ENCODE measurements at places on chromosomes 6 and 20. TPM values are rescaled to one million over a fixed set of nuclear protein-coding genes. Genes with fewer than 3 reads are reported as not detected.

Gene NKAIN2
- total RNA-seq: not detected

Gene UBE2C
- total RNA-seq: 615 TPM

DNA sequence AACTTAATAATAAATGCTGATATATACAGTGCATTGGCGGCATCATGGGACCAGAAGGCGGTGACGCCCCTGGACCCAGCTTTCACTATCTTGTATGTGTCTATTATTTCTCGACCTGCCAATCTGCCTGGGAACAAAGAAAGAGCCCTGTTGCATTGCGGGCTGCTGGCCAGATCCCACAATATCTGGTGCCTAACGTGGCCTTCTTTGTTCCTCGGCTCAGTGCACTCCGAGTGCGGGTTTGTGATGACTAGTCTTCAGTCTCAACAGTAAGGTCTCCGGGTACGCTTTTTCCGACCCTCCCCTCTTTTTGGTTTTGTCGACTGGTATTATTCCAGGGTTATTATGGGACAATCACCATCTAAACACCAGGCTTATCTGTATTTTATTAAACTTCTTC, 291.5 kb downstream of the TBC1D32 start:
- DNase-seq: no peak
- no peaks in the 10 kb centered on the region for H3K36me3 ChIP-seq
- no peak overlapping the region for H3K4me3 ChIP-seq

GRCh38 chr6:77812304-77812703, 159.5 kb downstream of the MEI4 start:
- no peak for DNase-seq
- H3K27me3 ChIP-seq: no peaks in the 10 kb centered on the region
- no peak overlapping the region for H3K4me3 ChIP-seq
- H3K4me1 ChIP-seq: no peaks in the 10 kb centered on the region
- H3K36me3 ChIP-seq: no peaks in the 10 kb centered on the region

DNA sequence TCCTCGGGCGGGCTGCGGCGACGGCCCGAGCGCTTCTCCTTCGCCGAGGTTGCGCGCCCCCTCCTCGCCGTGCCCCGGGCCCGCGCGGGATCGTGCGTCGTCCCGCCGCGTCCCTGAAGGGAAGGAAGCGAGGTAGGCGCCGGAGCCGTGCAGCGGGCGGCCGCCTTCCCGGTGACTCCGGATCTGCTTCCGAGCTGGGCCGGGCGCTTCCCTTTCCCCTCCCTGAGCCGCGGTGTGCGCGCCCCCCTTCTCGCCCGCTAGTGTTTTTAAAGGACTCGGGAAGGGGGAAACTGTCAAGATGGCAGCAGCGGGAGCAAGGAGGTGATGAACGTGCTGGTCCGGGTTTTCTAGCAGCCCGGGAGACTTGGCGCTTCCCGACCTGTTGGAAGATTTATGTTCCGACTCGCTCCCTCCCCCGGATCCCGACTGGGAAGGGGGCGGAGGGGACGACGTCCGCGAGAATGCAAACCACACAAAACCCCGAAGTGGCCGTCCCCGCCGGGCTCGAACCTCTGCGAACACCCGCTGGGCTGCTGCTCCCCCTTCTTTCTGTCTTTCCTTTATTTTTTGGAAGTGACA, 744 bp upstream of the FOXO3 start:
- peaks cover 12% of the 10 kb centered on the region for H3K4me1 ChIP-seq
- peak; percentile 76 for DNase-seq
- peak overlapping the region; percentile 85 for H3K4me3 ChIP-seq
- peak overlapping the region; percentile 61 for H3K27ac ChIP-seq
- H3K36me3 ChIP-seq: 0 out of 2 replicates have a peak, but pooled peaks cover 3% of the 10 kb centered on the region

DNA sequence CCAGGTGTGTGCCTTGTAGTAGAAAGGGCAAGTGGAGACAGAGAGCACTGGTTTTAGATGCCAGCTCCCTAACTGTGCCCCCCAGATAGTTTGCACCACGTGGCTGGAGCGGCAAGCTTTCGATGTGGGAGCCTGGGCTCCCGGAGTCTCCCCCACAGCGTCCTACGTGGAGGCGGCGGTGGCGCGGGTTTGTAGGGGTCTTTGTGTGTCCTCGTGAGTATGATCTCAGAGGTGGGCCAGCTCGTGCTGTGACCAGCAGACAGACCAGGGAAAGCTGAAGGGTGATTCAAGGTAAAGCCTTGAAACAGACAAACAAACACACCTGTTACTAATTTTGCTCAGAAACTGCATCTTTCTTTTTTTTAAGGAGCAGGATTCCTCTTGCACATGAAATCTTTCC, 5.6 kb upstream of the KCNK16 start:
- H3K4me3 ChIP-seq: no peak overlapping the region
- H3K4me1 ChIP-seq: no peaks in the 10 kb centered on the region
- H3K27me3 ChIP-seq: peaks cover under 1% of the 10 kb centered on the region
- no peak overlapping the region for H3K27ac ChIP-seq
- H3K36me3 ChIP-seq: no peaks in the 10 kb centered on the region

DNA sequence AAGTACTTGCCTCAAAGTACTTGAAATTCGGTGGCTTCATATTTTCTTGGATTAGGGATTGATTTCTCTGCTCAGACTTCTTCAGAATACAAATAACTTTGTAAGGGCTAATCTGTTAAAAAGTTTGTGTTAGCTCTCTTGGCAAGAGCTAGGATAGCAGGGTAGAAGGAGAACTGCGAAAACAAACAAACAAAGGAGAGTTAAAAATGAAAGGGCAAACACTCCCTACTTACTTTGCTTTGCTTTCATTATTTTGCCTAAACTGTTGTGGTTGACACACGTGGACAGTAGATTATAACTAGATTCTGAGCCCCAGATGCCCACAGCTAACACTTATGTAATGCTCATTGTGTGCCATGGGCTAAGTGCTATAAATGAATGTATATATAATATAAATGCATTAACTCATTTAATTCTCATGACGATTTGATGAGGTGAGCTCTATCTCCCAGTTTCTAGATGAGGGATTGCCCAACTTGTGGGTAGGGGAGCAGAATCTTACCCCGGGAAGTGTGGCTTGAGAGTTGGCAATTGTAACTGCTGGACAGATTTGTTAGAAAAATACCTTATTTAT, 48.7 kb downstream of the EYA4 start:
- H3K4me3 ChIP-seq: no peak overlapping the region
- no peak for DNase-seq
- no peaks in the 10 kb centered on the region for H3K27me3 ChIP-seq
- H3K27ac ChIP-seq: no peak overlapping the region
- H3K4me1 ChIP-seq: peaks cover 25% of the 10 kb centered on the region

DNA sequence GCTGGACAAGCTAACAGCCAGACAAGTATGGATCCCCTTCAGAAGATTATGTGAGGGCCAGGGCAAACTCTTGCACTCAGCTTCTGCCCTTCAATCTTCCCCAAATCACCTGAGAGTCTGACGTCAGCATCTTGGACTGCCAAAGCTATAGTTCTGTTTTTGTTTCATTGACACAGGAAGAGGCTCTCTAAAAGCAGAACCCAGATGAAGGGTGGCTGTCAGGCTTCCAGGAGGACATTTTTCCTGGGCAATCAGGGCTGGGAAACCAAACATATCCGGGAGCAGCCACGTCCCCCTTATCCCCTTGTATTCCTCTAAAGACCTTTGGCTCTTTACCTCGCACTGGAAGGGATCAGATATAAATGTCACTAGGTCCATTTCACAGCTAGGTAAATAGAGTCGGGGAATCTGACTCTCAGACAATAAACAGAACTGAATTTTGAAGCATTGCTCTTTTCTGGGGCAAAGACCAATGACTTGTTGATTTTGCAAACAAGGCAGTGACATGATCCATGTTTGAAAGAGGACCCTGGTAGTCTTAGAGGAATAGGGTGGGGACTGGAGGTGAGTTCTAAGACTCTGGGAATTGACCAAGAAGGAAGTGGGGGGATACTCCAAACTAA, 13.3 kb downstream of the MAFB start:
- no peak overlapping the region for H3K27ac ChIP-seq
- H3K36me3 ChIP-seq: no peaks in the 10 kb centered on the region
- H3K27me3 ChIP-seq: peaks cover 5% of the 10 kb centered on the region
- no peak for DNase-seq
- no peaks in the 10 kb centered on the region for H3K4me1 ChIP-seq

- H3K27ac ChIP-seq: no peak overlapping the region
- no peak for DNase-seq
- no peaks in the 10 kb centered on the region for H3K4me1 ChIP-seq
- H3K4me3 ChIP-seq: no peak overlapping the region
- no peaks in the 10 kb centered on the region for H3K27me3 ChIP-seq
Measured at GRCh38 chr6:80553071-80553740, 446.7 kb downstream of the BCKDHB start.

DNA sequence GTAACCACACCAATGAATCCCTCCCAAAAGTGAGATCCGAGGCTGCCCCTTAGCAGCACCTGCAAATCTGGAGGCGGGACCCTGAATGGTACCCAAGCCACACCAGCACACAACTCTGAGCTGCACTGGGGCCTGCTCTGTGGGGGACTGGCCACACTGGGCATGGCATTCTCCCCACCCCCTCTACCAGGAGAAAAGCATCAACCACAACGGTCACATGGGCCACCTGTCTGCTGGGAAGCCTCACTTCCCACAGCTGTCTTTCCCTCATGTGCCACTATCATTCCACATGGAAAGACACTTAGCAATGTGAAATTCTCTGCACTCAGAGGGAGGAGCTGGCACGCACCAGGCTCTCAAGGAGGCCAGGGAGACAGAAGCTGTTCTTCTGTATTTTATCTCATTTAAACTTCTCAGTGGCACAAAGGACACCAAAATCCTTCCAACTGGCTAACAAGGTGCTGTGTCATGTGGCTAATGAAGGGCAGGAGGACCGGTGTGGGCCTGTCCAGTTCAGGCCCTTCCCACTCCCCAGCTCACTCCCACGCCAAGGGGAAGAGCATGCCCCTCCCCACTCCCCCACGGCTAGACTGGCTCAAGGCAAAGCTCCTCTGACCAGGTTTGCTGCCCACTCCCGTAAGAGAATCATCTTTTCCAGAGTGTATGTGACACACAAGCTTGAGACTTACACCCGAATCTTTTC, 19.0 kb downstream of the YTHDF1 start:
- DNase-seq: no peak
- H3K27me3 ChIP-seq: no peaks in the 10 kb centered on the region
- H3K4me1 ChIP-seq: peaks cover 11% of the 10 kb centered on the region
- peaks cover 64% of the 10 kb centered on the region for H3K36me3 ChIP-seq

GRCh38 chr20:36845288-36845971, 30.5 kb upstream of the TLDC2 start:
- H3K4me3 ChIP-seq: no peak overlapping the region
- no peak for DNase-seq
- H3K4me1 ChIP-seq: peaks cover 24% of the 10 kb centered on the region
- no peak overlapping the region for H3K27ac ChIP-seq
- no peaks in the 10 kb centered on the region for H3K36me3 ChIP-seq

- peak overlapping the region; percentile 24 for H3K4me3 ChIP-seq
- H3K36me3 ChIP-seq: no peaks in the 10 kb centered on the region
Measured at GRCh38 chr6:13462458-13463327, 24.7 kb downstream of the GFOD1 start.

GRCh38 chr6:162292915-162293314, 434.7 kb downstream of the PRKN start:
- DNase-seq: no peak
- H3K27me3 ChIP-seq: peaks cover 26% of the 10 kb centered on the region
- H3K27ac ChIP-seq: no peak overlapping the region
- no peak overlapping the region for H3K4me3 ChIP-seq
- no peaks in the 10 kb centered on the region for H3K36me3 ChIP-seq
- H3K4me1 ChIP-seq: no peaks in the 10 kb centered on the region

DNA sequence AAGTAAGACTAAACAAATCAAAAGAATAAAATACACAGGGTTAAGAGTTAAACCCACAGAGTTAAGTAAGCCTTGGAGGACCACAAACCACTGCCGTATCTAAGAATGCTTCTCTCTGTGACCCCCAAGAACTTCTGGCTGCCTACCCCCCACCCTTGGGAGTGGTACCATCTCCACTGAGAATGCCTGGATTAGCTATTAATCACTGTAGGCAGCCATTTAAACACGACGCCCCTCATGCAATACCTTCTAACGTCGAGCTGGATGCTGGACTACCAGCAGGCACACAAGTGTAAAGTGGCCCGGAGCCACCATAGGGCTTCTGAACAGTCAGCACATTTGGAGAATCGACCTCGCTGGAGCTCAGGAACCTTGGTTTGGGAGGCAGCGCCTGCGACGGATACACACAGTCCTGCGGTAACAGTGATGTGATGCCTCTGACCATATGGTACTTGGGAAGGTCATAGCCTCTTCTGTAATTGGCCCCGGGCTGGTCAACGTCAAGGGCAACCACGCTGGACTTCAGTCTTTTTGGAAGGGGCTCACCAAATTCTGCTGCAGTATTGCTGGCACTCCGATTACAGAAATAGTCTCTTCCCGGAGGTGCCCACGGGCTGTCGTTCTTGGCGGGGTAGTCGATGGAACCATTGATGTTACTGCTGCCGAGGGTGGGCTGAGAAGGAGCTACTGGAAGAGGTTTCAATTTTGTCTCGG, 18.0 kb downstream of the ZNF217 start:
- no peaks in the 10 kb centered on the region for H3K27me3 ChIP-seq
- peaks cover 80% of the 10 kb centered on the region for H3K36me3 ChIP-seq
- no peaks in the 10 kb centered on the region for H3K4me1 ChIP-seq
- DNase-seq: no peak

DNA sequence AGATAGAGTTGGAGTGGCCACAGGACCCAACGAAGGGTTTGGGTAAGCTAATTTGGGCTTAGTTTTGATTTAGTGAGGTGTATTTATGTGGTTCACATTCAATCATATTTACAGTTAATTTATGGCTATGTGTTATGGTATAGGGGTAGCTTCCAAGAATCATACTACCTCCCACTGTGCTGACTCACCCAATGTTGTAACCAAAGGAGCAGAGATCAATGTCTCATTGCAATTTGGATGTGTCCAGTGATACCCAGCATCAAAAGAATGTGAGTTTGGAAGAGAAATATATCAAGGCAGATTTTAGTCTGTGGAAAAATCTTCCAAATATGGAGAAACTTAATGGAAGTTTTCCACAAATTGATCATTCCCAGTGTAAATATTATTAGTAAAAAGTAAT, 25.3 kb upstream of the SMIM8 start:
- no peaks in the 10 kb centered on the region for H3K36me3 ChIP-seq
- no peaks in the 10 kb centered on the region for H3K4me1 ChIP-seq
- no peak overlapping the region for H3K4me3 ChIP-seq
- H3K27ac ChIP-seq: no peak overlapping the region
- no peak for DNase-seq
- H3K27me3 ChIP-seq: no peaks in the 10 kb centered on the region

DNA sequence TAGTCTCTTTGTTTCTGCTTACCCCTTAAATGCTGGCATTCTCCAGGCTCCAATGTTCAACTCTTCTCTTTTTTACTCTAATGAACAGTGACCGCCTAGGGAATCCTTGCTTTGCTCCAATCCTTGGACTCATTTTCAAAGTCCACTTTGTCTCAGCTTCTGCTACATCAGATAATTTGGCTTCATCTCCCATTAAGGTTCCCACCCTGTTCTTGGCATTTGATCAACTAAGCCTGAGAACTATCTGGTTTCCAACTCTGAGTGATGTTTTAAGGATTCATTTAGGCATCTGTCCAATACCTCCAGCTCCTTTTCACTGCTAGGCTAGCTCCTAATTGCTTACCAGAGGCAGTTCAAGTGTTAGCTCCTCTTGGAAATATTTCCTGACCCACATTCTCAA, 64.9 kb downstream of the ME1 start:
- H3K27ac ChIP-seq: no peak overlapping the region
- H3K36me3 ChIP-seq: no peaks in the 10 kb centered on the region
- no peaks in the 10 kb centered on the region for H3K4me1 ChIP-seq
- 0 out of 2 replicates have a peak, but pooled peaks cover 2% of the 10 kb centered on the region for H3K27me3 ChIP-seq
